CD14-positive monocyte (primary cell): ENCODE measurements at places on chromosomes 12 and 14. TPM values are rescaled to one million over a fixed set of nuclear protein-coding genes. Genes with fewer than 3 reads are reported as not detected.

DNA sequence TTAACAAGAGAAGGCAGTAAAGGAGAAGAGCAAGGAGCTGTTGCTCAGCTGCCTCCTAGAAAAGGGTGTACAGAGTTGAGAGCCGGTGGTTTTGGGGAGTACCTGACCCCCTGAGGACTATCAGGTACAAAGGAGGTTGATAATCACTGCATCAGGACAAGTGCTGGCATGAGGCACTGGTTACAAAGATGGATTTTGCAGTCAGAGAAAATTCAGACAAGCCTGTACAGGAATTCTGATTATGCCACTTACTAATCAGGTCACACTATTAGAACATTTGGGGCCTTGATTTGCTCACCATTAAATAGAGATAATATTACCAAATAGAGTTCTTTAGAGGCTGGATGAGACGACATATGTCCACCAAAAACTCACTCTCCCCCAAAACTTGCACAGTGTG is 450.9 kb upstream of the TMPO start:
- no peaks in the 10 kb centered on the region for H3K4me1 ChIP-seq
- no peaks in the 10 kb centered on the region for H3K36me3 ChIP-seq
- H3K27me3 ChIP-seq = no peaks in the 10 kb centered on the region

GRCh38 chr12:115852054-115852453 is 425.4 kb downstream of the MED13L start:
- H3K27me3 ChIP-seq = no peaks in the 10 kb centered on the region
- H3K4me3 ChIP-seq = no peak overlapping the region
- no peaks in the 10 kb centered on the region for H3K4me1 ChIP-seq
- H3K27ac ChIP-seq = no peak overlapping the region

Gene GPR135
- not detected for polyA plus RNA-seq

- H3K36me3 ChIP-seq = no peaks in the 10 kb centered on the region
- H3K27ac ChIP-seq = no peak overlapping the region
- no peaks in the 10 kb centered on the region for H3K27me3 ChIP-seq
- no peak overlapping the region for H3K4me3 ChIP-seq
- no peaks in the 10 kb centered on the region for H3K4me1 ChIP-seq
Observed at GRCh38 chr14:32545506-32546210, 216.6 kb downstream of the AKAP6 start.

Gene HOXC5
- not detected for polyA plus RNA-seq

Gene TEAD4
- not detected in 2 replicates for polyA plus RNA-seq

DNA sequence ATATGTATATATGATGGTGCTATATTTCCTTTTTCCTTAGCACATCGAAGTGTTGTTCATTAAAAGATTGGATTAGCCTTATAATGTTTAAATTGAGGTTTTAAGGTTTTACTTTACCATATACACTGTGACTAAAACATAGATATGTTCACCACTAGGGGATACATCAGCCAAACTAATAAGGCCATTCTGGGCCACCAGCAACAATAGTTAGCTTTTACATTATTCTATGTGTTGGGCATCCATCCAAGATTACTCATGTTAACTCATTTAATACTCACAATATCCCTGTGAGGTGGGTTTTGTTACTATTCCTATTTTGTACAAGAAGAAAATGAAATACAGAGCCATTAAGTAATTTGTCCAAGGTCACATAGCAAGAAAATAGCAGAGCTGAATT is 202.6 kb upstream of the AVPR1A start:
- no peaks in the 10 kb centered on the region for H3K4me1 ChIP-seq
- H3K27ac ChIP-seq = no peak overlapping the region
- no peaks in the 10 kb centered on the region for H3K36me3 ChIP-seq
- no peaks in the 10 kb centered on the region for H3K27me3 ChIP-seq

DNA sequence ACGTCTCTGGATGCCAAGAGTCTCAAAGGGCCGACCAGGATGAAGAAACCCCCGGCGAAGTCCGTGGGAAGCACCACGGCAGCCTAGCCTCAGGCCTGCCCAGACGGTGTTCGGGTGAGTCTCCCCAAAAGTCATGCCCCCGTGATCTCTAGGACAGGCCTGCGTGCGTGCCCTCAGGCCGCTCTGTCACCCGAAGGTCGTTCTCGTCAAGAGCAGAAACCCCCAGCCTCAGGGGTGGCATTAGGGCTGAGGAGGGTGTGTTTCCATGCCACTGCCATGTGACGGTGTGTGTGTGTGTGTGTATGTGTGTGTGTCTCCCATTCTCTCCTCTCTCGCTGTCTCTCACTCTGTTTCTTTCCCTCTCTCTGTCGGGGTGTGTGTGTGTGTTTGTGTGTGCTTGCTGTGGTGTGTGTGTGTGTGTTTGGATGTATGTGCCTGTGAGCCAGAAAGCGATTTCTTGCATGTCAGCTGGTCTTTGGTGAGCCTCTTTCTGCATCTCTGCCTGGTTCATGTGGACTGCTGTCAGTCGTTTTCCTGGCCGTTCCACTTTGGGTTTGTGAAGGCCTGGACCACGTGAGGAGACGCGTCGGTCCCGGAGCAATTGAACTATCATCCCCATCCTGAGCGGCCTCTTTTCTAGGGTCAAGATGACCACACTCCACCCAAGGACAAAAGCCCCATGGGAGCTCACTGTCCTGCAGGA is 772.5 kb upstream of the ALG10B start:
- no peak overlapping the region for H3K4me3 ChIP-seq
- H3K27ac ChIP-seq = no peak overlapping the region
- no peaks in the 10 kb centered on the region for H3K4me1 ChIP-seq
- no peak for DNase-seq
- H3K36me3 ChIP-seq = no peaks in the 10 kb centered on the region
- H3K27me3 ChIP-seq = no peaks in the 10 kb centered on the region

GRCh38 chr12:33052141-33053051 is 155.8 kb upstream of the PKP2 start:
- DNase-seq = no peak
- H3K27me3 ChIP-seq = no peaks in the 10 kb centered on the region
- H3K4me3 ChIP-seq = no peak overlapping the region
- no peaks in the 10 kb centered on the region for H3K36me3 ChIP-seq
- no peak overlapping the region for H3K27ac ChIP-seq
- no peaks in the 10 kb centered on the region for H3K4me1 ChIP-seq

DNA sequence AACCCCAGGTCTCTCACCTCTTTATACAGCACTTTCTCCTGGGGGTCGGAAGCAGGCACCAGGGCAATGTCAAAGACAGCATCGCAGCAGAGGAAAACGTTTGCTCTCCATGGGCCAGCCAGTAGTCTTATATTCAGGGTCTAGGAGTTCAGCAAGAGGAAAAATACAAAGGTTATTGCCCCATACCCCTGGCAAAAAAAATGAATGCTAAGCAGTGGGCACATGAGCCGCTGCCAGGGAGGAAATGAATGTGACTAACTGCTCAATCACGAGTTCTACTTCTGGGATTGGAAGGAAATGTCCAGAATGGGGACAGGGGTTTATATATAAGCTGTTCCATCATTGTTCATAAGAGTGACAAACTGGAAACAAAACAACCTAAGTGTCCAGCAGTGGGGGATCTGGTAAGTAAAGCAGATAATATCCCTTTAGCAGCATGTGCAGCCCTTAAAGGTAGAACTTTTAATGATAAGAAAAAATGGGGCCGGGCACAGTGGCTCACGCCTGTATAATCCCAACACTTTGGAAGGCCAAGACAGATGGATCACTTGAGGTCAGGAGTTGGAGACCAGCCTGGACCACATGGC is 53.8 kb downstream of the PHETA1 start:
- H3K27me3 ChIP-seq = no peaks in the 10 kb centered on the region
- H3K36me3 ChIP-seq = no peaks in the 10 kb centered on the region
- H3K4me3 ChIP-seq = no peak overlapping the region

DNA sequence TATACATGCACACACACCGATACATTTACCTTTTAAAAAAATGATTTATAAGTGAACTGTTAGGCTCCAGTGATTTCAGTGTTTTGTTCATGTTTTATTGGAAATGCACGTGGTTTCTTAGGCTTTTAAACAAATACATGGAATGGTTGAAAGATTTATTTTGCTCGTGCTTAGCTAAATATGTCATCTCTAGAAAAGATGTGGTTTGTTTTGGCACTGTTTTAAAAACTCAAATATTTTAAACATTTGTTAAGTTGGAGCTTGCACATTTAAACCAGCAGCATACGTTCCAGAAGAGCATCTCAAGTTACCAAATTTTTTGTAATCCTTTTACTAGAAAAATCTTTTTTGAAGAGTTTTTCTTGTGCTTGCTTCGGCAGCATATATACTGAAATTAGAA is 44.5 kb downstream of the FOXA1 start:
- H3K4me1 ChIP-seq = no peaks in the 10 kb centered on the region
- no peaks in the 10 kb centered on the region for H3K36me3 ChIP-seq
- no peaks in the 10 kb centered on the region for H3K27me3 ChIP-seq
- DNase-seq = no peak

GRCh38 chr14:58104808-58105207 is 47.2 kb downstream of the ARMH4 start:
- H3K27ac ChIP-seq = no peak overlapping the region
- DNase-seq = no peak
- H3K27me3 ChIP-seq = no peaks in the 10 kb centered on the region
- no peak overlapping the region for H3K4me3 ChIP-seq
- no peaks in the 10 kb centered on the region for H3K36me3 ChIP-seq
- no peaks in the 10 kb centered on the region for H3K4me1 ChIP-seq

DNA sequence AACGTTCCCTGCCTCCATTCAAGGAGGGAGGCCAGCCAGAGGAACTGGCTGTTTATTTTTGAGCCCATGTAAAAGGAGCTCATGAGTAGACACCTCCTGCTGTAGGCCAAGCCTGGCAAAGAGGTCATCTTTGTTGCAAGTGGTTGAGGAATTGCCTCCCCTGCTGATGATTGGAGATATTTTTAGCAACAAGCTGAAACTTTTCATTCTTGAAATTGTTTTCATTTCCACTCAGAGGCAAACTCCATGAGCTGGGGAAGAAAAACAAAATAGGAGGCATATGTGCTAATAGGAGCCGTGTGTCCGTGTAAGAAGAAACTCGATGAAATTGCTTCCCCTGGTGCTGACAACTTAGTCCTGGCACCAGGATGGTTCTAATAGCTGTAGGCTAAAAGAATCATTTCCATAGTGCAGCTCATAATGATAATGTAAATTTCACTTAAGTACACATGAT is 440.1 kb upstream of the FAR2 start:
- DNase-seq = no peak
- no peaks in the 10 kb centered on the region for H3K27me3 ChIP-seq
- no peaks in the 10 kb centered on the region for H3K4me1 ChIP-seq
- no peak overlapping the region for H3K27ac ChIP-seq
- H3K4me3 ChIP-seq = no peak overlapping the region
- H3K36me3 ChIP-seq = no peaks in the 10 kb centered on the region

Gene GALNT6
- polyA plus RNA-seq = 3.2 TPM

Gene TSPAN19
- not detected for polyA plus RNA-seq

Gene POLR3B
- 2.0 TPM for polyA plus RNA-seq

GRCh38 chr14:96792003-96792402 is 5.2 kb upstream of the VRK1 start:
- DNase-seq = no peak
- H3K4me3 ChIP-seq = no peak overlapping the region
- H3K36me3 ChIP-seq = no peaks in the 10 kb centered on the region
- H3K4me1 ChIP-seq = peaks cover 53% of the 10 kb centered on the region

DNA sequence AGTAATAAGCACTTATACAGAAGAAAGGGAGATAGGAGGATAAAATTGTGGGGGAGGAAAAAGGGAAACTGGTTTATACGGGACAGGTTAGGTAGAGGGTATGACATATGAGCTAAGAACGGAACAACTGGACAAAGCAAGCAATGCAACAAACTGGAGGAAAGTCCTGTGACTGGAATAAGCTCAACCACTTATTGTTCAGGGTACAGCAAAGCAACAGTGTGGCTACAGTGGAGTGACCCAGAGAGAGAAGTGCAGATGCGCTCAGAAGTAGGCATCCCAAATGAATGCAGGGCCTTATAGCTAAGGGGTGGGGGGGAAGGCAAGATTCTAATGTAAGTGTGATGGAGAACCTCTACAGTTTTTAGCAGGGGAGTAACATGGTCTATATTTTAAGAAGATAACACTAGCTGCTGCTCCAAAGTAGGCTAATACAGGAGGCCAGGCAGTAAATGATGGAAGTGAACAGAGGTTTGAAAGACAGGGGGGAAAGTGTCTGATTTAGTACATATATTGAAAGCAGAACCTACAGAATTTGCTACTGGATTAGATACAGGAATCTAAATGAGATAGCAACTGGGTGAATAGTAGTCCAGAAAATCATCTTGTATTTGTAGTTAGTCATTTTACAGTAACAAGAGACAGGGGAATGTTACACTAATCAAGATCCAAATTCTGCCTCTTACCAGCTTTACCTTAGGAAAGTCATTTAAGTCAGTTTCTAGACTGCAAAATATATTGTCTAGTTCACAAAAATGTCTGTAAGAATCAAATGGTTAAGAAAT is 3.3 kb downstream of the UBE2N start:
- H3K4me1 ChIP-seq = peaks cover 72% of the 10 kb centered on the region
- H3K36me3 ChIP-seq = no peaks in the 10 kb centered on the region
- no peak overlapping the region for H3K4me3 ChIP-seq
- H3K27me3 ChIP-seq = no peaks in the 10 kb centered on the region

- H3K27ac ChIP-seq = no peak overlapping the region
- no peaks in the 10 kb centered on the region for H3K36me3 ChIP-seq
- no peaks in the 10 kb centered on the region for H3K27me3 ChIP-seq
- no peak for DNase-seq
Observed at GRCh38 chr14:83697099-83697498, 1832.8 kb upstream of the FLRT2 start.

- no peak overlapping the region for H3K27ac ChIP-seq
- H3K36me3 ChIP-seq = no peaks in the 10 kb centered on the region
- no peak overlapping the region for H3K4me3 ChIP-seq
- H3K4me1 ChIP-seq = no peaks in the 10 kb centered on the region
- H3K27me3 ChIP-seq = no peaks in the 10 kb centered on the region
- DNase-seq = no peak
Observed at GRCh38 chr14:101252443-101253214, 308.7 kb upstream of the DIO3 start.

GRCh38 chr12:130425698-130426245 is 88.1 kb downstream of the PIWIL1 start:
- H3K4me1 ChIP-seq = no peaks in the 10 kb centered on the region
- H3K27ac ChIP-seq = no peak overlapping the region
- no peak for DNase-seq
- no peak overlapping the region for H3K4me3 ChIP-seq

GRCh38 chr12:93537769-93538168 is 34.7 kb upstream of the SOCS2 start:
- no peaks in the 10 kb centered on the region for H3K27me3 ChIP-seq
- H3K36me3 ChIP-seq = no peaks in the 10 kb centered on the region
- H3K4me3 ChIP-seq = no peak overlapping the region
- DNase-seq = no peak

- no peak overlapping the region for H3K4me3 ChIP-seq
- no peak for DNase-seq
- H3K4me1 ChIP-seq = no peaks in the 10 kb centered on the region
- H3K27ac ChIP-seq = no peak overlapping the region
- no peaks in the 10 kb centered on the region for H3K36me3 ChIP-seq
- H3K27me3 ChIP-seq = no peaks in the 10 kb centered on the region
Observed at GRCh38 chr12:86138770-86139169, 117.4 kb downstream of the MGAT4C start.

Gene EPYC
- polyA plus RNA-seq = not detected
